ENCODE measurements at places on chromosomes 11 and 22.
A peak's percentile ranks its signal among the peaks of the same experiment; 100 is the strongest.

GRCh38 chr11:17489751-17490150 lies 13.1 kb upstream of the ABCC8 start:
- no peak for DNase-seq

DNA sequence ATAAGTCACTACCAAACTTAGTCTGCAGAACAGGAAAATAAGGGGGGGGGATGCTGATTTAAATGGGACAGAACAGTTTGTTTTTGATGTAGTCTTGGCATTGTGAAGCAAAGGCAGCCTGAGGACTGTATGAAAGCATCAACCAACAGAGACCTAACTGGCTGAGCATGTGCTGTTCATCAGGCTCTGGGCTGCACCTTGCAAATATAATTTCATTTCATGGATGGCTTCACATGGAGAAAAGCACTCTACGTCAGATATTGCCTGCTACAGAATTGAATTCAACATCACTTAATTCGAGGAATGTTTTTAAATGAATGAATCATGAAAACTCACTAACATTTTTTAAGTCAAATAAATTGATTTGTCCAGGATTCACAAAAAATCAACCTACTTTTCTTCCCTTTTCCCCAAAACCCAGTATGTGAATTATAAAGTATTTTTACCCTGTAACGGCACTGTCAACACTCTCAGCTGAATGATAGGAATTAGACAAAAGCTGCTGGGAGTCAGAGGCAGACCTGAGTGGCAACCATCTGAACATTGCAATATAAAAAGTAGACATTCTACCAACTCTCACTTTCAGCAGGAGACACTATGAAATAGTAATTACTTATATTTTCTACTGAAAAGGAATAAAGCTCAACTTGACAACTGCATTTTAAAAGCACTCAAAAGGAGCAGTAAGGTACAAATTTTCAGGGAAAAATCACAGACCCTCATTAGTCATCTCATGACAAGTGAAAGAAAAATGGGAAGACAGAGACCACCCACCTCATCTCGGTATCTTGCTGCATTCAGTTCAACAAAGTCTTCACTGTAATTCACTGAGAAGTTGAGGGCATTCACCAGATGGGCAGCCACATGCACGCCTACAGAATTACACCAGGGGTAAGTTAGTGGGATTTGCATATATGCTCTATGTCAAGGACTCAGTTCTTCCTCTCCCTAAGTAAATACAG lies 47.5 kb downstream of the NOX4 start:
- DNase-seq, result no peak

DNA sequence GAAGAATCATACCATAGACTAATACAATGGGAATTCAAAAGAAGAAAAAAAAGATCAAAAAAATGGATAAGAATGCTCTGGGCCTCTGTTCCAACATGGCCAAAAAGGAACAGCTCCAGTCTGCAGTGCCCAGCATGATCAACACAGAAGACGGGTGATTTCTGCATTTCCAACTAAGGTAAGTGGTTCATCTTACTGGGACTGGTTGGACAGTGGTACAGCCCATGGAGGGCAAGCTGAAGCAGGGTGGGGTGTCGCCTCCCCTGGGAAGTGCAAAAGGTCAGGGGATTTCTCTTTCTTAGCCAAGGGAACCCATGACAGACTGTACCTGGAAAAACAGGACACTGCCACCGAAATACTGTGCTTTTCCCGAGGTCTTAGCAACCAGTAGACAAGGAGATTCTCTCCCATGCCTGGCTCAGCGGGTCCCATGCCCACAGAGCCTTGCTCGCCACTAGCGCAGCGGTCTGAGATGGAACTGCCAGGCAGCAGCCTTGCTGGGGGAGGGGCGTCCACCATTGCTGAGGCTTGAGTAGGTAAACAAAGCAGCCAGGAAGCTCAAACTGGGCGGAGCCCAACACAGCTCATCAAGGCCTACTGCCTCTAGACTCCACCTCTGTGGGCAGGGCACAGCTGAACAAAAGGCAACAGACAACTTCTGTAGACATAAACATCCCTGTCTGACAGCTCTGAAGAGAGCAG lies 428.4 kb downstream of the MN1 start:
- DNase-seq, result no peak

DNA sequence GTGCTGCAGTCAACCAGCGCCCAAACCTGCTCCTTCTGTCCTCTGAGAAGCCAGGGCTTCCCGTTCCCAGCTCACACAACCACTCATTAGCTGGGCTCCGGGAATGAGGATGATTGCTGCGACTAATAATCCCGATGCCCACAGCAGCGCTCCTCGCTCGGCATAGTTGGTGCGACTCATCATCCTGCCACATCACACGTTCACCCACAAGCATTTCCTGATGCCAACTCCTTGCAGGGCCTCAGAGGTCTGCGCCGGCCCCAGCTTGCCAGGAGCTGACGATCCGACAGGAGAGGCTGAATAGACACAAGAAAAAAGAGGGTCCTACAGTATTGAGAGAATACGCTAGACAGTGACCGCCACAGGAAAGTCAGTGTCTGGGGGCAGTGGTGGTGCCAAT lies 10.6 kb upstream of the CSNK1E start:
- no peak for DNase-seq

DNA sequence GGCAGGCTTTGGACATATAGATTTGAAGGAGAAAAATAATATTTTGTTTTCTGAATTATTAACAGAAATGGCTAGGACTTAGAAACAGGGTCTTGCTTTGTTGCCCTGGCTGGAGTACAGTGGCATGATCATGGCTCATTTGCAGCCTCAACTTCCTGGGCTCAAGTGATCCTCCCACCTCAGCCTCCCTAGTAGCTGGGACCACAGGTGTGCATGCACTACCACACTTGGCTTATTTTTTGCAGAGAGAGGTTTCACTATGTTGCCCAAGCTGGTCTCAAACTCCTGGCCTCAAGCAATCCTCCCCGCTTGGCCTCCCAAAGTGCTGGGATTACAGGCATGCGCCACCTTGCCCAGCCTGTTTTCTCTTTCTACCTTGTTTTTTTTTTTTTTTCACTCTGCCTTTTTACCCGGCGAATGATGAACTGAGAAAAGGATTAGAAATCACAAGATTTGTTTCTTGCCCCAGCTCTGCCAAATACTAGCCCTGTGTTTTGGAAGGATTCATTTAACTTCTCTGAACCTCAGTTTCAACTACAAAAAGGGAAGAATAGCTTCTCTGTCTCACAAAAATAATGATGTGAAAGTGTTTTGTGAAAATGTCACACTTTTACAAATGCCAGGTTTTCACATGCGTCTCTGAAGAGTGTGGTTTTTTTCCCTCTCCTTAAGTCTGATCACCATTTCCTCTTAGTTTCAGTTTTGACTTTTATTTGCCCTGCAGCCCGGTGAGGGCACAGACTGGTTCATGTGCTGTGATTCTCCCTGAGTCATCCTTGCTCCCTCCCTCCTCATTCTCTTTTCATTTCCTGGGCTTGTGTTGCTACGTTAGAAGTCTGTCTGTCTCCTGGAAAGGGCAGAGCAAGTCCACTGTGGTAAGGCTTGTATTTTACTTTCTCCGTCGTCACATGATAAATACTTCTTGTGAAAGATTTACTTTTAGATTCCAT lies 67.7 kb downstream of the BCL2L13 start:
- DNase-seq, result peak; percentile 83

DNA sequence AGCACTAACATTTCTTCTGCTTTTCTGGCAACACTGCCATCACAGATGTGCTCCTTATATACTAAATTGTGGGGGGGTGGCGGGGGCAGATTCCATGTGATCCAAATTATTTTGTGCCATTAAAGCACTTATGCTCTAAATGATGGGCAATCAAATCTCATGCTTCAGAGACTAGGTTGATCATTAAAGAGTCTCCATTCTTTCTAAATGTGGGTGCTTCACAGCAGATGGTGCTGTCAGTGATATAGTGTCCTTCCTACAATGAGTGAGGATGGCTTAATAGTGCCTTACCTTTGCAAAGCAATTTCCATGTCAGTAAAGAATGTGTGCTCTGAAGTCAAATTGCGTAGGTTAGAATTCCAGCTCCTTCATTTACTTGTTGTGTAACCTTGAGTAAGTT lies 589.8 kb downstream of the ETS1 start:
- DNase-seq, result no peak

GRCh38 chr11:111320728-111321568 lies 22.6 kb downstream of the POU2AF3 start:
- no peak for DNase-seq

GRCh38 chr11:70828593-70829082 lies 423.7 kb downstream of the SHANK2 start:
- no peak for DNase-seq

DNA sequence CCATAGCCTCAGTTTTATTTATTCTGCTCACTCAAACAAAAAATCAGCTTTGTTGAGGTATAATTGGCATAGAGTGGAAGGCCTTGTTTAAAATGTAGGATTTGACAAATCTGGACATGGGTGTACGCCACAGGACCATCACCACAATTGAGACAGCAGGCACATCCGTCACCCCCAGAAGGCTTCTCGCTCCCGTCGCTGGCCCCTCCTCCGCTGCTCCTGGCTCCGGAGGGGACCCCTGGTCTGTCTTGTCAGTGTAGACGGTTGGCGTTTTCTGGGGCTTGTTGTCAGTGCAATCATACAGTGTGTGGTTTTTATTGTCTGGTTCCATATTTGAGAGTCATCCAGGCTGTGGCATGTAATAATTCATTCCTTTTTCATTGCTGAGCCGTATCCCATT lies 97.6 kb downstream of the KCNQ1 start:
- no peak for DNase-seq

- DNase-seq, result no peak
Measured at GRCh38 chr22:17140022-17140421, 18.9 kb upstream of the TMEM121B start.

GRCh38 chr11:86748296-86748695 lies 52.0 kb upstream of the PRSS23 start:
- peak; percentile 53 for DNase-seq

DNA sequence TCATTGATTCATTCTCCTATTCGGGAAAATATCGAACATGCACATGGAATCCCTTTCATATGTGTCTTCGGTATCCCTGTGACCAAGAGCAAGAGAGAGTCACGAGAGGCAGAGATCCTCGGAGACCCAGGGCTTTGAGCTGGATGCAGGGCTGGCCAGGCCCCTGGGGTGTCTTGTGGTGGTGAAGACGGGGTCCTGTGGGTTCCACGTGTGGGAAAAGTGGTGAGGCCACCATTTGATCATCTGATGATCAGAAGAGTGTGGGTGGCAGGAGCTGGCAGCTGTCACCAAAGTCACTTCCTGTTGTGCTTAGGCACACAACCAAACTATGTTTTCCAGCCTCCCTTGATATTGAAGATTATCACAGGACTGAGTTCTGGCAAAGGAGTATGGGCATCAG lies 94.0 kb downstream of the BRD1 start:
- no peak for DNase-seq

- no peak for DNase-seq
Measured at GRCh38 chr11:90531001-90531400, 308.2 kb upstream of the CHORDC1 start.

GRCh38 chr11:6472934-6473333 lies 807 bp downstream of the TRIM3 start:
- DNase-seq, result no peak

DNA sequence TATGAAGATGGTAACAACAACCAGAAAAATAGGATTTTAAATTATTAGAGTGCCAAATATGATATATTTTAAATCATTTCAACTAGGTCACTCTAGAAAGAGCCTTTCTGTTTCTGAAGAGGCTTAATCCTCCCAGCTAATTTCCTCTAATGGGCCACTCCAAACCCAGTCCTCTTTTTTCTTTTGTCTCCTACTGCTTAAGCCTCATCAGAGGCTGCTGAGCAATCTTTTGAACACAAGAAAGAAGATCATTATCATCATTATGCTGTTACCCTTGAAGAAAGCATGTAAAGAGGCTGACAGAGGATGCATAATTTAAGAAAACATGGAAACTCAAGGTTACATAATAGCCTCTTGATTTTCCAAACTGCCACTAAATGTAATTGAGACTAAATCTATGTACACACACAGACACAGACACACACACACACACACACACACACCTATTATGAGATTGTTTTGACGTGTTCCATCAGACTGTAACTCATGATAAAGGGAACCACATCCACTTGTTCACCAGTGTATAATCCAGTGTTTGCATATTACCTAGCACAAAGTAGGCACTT lies 519.6 kb downstream of the METTL15 start:
- DNase-seq, result no peak

DNA sequence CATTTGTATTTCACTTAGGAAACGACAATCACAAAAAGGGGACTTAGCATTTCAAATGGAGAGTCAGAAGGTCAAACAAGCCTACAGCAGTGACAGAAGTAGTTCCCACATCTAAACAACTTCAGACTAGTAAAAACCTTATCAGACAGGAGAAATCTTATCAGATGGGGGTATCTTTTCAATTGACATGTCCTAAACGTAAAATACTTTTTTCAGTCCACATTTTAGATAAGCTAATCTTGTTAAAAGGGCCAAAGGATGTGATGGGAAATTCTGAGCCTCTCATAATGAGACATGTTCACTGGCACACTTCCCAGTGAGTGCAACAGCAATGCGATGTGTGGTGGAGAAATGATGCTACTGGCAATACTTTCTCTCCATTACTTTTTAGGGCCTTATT lies 2.4 kb downstream of the MAPK1 start:
- peak; percentile 52 for DNase-seq

DNA sequence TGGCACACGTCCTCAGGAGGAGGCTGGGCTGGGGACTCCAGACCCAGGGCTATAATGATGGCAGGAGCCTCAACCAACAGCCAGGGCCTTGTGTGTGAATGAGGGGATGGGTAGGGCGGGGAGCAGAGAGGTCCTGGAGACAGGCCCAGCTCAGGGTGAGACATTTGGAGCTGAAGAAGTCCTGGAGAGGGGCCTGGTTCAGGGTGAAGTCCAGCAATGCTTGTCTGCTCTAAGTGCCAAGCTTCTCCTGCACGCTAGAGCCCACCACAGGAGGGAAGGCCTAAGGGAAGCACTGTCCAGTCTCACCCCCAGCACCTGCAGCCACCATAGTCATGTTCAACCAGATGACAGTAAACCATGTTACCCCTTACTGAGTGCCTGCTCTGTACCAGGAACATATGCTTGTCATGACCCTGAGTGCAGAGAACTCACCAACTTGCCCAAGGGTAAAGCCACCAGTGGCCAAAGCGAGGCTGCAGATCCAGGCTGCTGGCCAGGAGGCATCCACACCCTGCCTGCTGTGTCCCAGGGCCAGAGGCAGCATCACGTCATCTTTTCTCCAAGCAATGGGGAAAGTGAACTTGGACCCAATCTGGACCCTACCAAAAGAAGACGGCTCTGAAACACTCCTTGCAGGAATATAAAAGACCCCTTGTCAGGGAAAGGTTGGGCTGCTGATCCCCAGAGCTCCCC lies 24.0 kb downstream of the LMO1 start:
- no peak for DNase-seq

GRCh38 chr22:41595703-41596102 lies 6.1 kb upstream of the PMM1 start:
- DNase-seq, result no peak

DNA sequence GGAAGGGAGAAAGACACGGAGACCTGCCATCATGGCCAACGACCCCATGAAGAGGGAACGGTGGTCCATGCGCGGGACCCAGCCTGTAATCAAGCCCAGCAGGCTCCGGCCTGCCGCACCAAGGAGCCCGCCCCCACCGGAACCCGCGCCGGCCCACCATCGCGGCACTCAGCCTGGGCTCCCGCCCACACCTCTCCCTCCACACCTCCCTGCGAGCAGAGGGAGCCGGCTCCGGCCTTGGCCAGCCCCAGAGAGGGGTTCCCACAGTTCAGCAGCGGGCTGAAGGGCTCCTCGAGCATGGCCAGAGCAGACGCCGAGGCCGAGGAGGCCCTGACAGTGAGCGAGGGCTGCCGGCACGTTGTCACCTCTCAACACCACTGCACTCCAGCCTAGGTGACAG lies 1302.8 kb upstream of the CNTN5 start:
- DNase-seq, result no peak
